ENCODE measurements at places on chromosomes 4 and X.
A peak's percentile ranks its signal among the peaks of the same experiment; 100 is the strongest.

GRCh38 chrX:46340696-46341095 lies 204.5 kb downstream of the ZNF674 start:
- no peak for DNase-seq

DNA sequence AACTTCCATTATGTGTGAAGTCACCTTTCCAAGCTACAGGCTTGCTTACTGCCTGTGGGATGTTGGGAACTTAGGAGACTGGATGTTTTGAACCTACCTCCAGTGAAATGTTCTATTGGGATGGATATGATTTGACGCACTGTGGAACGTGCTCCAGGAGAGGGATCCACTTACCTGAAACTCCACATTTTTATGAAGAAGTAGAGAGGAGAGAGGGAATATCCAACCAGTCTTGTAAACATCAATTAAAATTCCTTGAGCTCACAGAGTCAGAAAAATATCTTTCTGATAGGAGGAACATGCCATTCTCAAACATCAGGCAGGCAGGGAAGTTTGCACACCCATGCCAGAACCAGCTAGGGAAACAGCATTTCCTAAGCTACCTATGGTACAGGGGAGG lies 91.1 kb upstream of the MAOA start:
- DNase-seq, result no peak

DNA sequence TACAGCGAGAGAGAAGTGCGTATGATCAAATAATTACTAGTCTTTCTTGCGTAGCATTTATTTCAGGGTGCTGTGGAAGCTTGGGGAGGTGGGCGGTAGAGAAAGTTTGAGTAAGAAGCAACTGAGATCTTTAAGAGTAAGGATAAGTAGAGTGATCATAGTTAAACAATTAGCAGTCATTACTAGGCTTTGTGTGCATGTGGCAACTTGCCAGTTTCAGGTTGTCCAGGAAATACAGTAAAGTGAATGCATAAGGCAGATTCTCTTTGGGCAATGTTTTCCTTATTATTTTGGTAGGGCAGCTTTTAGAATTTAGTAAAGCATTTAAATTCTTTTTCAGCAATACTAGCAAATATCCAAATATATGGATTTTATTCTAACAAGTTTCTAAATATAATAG lies 57.0 kb downstream of the HPGDS start:
- DNase-seq, result no peak

DNA sequence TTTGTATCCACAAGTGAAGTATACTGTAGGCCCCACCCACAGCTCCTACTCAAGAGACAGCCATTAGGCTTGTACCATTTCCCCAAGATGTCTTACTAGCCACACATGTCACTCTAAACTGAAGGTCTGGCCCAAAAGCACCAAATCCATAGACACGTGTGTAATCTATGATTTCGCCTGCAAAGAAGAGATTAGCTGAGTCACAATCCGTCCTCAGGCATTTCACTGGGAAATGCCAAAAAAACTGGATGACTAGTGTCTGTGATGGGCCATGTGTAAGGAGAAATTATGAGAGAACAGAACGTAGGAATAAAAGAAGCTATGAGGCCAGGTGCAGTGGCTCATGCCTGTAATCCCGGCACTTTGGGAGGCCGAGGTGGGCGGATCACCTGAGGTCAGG lies 21.9 kb upstream of the RP2 start:
- no peak for DNase-seq

GRCh38 chr4:153954654-153955053 lies 165.8 kb upstream of the SFRP2 start:
- DNase-seq, result no peak

DNA sequence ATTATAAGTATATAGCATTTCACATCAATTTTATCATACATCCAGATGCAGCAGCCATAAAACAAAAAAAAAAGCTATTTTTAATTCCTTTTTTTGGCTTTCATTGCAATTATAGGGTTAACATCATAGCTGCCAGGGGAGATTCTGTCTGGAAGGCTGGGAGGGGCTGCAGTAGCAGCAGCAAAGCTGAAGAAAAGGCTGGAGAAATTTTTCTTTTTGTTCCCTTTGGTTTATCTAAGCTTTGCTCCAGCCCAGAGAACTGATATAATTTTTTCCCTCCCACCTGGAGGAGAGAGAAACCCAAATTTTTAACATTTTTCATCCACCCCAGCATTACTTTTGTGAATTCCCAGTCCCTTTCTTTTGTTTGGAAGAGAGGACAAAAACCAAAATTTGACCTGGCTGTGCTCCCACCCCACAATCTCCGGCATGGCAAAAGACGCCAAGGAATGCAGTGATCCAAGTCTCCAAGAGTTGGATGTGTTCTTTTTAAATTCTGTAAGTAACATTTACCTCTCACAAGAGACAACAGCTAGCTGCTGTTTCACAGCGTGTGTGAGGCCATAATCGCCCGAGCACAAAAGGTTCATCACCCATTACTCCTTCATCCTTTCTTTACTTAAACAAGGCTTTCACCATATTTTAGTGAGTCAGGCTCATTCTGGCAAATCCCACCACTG lies 25.1 kb upstream of the FAM156A start:
- DNase-seq, result no peak

- DNase-seq, result no peak
These were observed 112.4 kb upstream of the ELOVL6 start for GRCh38 chr4:110310795-110311194.

GRCh38 chr4:108141213-108141950 lies 27.4 kb downstream of the LEF1 start:
- no peak for DNase-seq

GRCh38 chrX:10634392-10635161 lies 14.2 kb upstream of the MID1 start:
- peak; percentile 81 for DNase-seq

- DNase-seq, result no peak
These were observed 127.2 kb downstream of the UBE2K start for GRCh38 chr4:39825090-39825489.

DNA sequence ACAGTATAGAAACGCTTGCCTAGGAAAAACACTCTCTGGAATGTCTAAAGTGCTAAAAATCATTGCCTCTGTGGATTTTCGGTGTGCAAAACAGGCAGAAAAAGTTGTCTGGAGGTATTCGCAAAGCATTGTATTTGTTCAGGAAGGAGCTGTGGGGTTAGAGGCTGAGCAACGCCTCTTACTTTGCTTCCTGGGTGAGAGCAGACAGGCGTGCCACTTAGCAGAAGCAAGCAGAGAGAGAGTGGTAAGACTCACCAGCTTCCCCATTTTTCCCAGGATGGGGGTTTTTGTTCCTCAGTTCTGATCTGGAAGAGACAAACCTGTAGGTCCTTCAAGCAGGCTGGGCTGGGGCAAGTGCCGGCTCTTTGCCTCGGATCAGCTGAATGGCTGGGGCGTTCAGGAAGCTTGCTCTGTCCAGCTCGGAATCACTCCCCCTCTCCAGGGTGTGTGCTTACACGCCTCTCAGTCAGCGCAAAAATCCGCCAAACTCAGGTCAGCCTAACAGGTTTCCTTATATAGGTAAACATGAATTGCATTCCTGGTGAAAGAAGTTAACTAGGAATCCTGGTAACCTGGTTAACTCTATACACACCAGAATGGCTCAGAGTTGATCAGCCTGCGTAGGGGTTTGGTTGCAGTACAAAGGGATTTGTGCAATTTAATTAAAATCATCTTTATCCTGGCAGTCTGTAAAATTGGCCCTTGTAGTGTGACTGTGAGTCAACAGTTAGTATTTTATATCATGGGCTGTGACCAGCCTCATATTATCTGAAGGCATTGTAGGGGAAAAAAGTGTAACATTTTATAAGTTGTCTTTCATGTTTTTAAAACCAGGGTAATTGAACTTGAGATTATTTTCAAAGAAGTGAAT lies 213.1 kb upstream of the MID1 start:
- no peak for DNase-seq

- no peak for DNase-seq
These were observed 3.2 kb downstream of the SCARB2 start for GRCh38 chr4:76210452-76210851.

DNA sequence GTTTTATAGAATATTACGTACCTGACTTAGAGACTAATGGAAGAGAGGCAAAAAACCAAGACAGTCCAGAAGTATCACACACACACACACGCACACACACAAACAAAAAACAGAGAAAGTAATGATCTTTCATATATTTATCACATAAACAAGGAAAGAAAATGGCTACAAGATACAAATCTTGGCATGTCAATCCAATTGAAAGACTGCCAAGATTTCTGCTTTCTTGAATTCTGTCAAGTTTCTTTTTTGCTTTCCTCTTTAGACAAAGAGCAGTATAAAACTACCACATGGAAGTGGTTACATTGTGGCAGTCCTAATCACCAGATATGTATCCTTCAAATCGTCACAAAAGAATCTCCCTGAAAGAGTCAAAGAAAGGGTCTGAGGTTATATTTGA lies 2097.4 kb upstream of the AGA start:
- no peak for DNase-seq

GRCh38 chrX:48945517-48946348 lies 11.7 kb downstream of the OTUD5 start:
- peak; percentile 6 for DNase-seq

DNA sequence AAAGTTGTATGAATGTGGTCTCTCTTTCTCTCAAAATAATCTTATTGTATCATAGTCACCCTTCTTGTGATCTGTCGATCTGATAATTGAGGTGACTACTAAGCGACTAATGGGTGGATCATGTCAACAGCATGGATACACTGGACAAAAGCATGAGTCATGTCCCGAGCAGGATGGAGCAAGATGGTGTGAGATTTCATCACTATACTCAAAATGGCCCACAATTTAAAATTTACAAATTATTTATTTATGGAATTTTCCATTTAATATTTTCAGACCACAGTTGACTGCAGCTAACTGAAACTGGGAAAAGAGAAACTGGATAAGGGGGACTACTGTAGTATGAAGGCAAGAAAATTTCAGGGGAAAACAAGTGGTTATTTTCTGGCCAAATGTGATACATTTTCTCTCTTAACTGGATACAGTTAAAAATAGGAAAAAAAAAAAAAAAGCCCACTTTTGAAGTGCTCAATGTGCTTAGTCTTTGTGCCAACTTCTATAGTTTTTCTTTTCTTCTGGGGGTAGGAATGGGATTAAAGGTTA lies 25.3 kb downstream of the FAM241A start:
- peak; percentile 94 for DNase-seq

GRCh38 chrX:54182194-54182863 lies 725 bp downstream of the FAM120C start:
- DNase-seq, result peak; percentile 27

GRCh38 chr4:21577056-21577455 lies 371.5 kb downstream of the KCNIP4 start:
- no peak for DNase-seq

All from HCT116 (cell line).